Stimulated activated CD4-positive, alpha-beta T cell treated with anti-CD3 and anti-CD28 coated beads, TNF-alpha, amount 100 ng/mL, for 48 hours (primary cell): ENCODE measurements at places on chromosomes 3 and 15.

DNA sequence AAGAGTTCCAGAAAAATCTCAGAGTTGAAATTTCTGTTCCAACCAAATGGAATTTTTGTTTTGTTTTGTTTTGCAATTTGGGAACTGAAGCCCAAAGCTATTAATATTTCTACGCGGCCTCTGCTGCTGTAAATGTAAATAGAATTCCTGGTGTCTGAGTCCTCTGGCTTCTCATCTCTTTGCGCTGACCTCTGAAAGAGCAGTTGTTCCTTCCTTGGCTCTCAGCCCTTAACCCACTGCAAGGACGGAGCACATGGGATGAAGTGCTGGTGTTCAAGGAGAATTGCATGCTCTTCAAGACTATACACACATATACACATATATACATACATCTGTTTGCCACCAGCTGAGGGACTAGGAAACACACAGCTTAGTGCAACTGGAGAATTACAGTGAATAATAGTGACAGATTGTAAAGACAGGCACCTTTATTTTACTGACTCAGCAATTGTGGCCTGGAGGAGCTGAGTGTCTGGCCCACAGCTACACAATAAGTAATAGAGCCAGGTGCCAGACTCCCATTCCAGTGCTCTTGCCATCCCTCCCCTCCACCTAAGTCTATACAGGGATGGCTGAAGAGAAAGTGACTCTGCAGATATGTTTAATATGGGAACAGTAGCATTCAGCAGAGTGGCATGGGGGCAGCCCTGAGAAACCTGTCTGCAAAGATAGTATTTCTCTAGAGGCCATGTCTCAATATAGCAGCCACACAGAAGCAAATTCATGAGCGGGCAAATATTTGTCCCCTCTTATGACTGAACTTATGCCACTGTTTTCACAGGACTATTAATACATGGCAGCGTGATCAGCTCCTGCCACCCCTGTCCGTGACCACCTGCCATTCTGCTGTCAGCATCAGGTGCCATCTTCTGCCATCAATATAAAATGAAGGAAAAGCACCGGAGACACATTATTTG lies 42.3 kb downstream of the NEK10 start:
- DNase-seq = no peak

- DNase-seq = no peak
Measured at GRCh38 chr3:52185837-52186236, 12.1 kb upstream of the ALAS1 start.

GRCh38 chr3:36729204-36730056 lies 34.9 kb downstream of the DCLK3 start:
- no peak for DNase-seq

- no peak for DNase-seq
Measured at GRCh38 chr3:123741041-123741511, 143.1 kb downstream of the MYLK start.

DNA sequence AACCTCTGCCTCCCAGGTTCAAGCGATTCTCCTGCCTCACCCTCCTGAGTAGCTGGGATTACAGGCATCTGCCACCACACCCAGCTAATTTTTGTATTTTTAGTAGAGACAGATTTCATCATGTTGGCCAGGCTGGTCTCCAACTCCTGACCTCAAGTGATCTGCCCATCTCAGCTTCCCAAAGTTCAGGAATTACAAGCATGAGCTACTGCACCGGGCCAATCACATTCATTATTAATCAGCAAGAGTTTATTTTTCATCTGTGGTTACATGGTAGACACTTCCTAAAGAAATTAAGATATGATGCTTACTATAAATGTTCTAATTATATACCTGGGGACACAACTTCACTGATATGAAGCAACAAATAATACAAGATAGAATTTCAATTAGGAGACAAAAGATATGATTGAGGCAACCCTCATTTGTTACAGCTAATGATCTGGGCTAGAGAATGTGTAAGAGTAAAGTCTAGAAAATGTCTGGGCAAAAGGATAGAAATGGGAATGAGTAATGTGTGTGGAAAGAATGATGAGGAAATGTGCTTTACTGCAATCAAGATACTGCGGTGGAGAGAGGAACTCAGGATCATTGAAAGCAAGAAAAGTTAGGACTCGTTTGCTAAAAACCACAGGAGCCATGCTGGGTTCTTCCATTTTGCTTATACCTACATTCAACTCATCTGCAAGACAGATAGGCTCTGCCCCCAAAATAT lies 366.8 kb downstream of the ZIC1 start:
- DNase-seq = no peak

GRCh38 chr15:64210371-64210770 lies 47.5 kb upstream of the PPIB start:
- DNase-seq = no peak

GRCh38 chr15:66169625-66170024 lies 83.9 kb downstream of the MEGF11 start:
- no peak for DNase-seq

DNA sequence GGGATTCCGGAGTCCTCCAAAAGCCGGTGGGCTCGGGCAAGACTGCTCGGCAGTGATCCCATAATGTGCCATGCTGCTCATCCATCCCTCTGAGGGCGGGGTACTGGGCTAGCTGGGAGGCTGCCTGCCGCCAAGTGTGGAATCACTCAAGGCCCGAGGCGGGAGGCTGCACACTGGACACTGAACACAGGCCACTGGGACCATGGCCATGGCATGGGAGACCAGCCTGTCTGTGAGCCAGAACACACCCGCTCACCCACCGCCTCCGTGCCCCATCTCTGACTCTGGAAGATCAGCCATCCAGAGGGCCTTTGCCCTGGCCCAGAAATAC lies 1.4 kb downstream of the C3orf22 start:
- DNase-seq = no peak

- no peak for DNase-seq
Measured at GRCh38 chr15:56038707-56039106, 45.3 kb upstream of the NEDD4 start.

DNA sequence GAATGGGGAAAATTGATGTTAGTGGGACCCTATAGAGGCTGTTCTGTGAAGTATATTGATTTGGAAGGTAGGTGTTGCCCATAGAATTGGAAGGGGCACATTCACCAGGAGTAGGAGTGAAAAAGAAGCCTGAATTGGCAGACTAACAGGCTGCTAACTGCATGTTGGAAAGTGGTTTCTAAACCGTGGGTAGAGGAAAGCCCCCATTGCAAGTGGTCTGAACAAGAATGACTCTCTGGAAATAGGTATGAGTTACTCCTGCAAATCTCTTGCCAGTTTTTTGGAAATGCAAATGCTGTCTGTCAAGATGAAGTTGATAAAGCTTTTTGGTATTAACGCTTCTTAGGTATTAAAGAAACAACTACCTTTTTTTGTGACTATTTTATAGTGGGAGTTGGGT lies 3.5 kb downstream of the UBE2E1 start:
- DNase-seq = no peak

DNA sequence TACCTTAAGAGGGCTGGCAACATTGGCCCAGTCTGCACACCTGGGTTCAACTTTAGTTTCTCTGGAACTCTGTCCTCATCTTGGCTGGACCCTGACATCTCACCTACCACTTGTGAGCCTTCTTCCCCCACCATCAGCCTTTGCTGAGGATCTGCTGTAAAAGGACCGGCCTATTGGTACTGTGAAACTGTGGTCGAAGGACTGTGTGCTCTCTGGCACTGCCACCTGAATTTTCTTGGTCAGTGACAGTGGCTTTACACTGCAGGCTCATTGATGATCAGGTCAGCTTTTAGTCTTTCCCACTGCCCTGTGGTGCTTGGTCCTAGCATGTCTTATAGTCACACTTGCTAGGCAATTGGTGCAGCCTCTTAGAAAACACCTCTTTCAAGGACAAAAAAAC lies 86.9 kb downstream of the PEX5L start:
- no peak for DNase-seq

DNA sequence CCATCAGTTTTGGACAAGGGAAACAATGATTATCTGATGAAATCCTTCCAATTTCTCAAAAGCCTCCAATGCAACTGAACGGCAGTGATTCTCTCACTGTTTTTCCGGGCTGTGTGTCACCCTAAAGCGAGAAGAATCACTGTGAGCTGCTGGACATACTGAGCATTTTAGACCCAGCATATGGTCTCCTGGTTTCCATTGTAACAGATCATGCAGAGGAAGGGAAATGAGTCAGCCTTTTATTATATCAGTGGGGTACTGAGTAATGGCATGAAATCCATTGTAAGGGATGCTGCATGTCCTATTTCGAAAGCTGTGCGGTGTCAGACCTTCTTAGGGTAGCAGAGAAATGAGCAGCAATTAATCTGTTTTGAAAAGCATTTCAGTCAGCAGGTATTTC lies 287.1 kb downstream of the IL5RA start:
- DNase-seq = no peak

DNA sequence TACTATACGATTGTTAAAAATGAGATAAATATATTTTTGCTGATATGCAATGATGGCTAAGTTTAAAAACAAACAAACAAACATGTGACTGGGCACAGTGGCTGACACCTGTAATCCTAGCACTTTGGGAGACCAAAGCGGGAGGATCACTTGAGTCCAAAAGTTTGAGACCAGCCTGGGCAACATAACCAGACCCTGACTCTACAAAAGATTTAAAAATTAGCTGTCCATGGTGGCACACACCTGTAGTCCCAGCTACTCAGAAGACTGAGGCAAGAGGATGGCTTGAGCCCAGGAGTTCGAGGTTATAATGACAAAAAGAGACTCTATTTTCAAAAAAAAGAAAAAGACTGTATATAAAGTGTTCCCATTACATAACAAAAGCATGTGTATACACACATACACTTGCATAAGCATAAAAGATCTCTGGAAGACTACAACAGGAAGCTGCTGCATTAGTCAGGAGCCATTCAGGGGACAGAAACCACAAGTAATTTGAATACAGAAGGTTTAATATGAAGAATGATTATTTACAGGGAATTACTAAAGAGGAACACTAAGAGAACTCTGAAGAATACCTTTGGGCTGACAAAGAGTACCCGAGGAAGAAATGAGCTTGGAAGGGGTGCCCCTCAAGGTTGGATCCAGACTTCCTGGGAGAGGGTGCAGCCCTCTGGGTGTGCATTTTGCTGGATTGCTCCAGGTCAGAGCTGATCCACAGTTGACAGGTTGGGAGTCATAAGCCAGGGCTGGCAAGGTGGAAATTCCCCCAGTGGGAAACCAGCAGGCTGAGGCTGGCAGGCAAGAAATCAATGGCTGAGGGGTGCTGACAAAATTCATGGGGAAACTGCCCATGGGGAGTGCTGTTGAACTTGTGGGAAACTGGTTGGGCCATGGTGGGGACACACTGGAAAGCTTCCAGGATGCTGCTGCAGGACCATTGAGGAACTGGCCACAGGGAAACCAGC lies 9.3 kb upstream of the TM4SF18 start:
- no peak for DNase-seq

DNA sequence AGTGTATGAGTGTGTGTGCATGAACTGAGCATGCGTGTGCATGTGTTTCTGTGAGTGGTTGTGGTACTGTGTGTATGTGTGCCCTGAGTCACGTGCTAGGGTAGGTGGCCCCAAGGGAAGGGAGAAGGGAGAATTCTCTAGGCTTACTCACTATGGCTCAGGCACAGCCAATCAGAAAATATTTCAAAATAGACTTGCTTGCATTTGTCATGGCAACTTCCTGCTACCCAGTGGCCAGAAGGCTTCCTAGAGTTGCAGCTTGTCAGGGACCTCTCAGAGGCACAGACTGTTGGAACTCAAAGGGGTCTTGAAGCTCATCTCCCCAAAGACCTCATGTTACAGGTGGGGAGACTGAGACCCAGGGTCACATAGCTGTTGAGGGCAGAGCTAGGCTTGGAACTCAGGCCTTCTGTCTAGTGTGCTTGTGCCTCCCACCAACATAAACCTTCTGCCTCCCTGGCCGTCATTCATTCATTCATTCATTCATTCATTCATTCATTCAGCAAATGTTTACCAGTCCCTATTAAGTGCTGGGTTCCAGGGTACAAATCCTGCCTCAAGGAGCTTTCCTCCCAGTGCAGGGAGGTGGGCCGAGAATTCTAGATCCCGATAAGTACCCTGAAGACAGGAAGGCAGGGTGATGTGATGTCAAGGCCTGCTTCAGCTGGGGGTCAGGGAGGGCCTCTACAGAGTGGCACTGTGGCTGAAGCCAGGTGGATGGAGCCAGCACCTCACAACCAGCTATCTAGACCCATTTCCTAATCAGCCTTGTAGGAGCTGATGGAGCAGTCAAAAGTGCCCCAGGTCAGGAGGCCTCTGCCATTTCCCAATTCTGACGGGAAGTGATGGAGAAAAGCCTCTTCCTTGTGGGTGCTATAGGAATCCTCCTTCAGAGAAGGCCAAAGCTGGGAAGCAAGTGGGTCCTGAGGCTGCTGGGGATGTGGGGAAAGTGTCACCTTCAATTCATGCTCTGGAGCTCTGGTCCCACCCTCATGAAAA lies 10.9 kb upstream of the RFT1 start:
- DNase-seq = no peak

DNA sequence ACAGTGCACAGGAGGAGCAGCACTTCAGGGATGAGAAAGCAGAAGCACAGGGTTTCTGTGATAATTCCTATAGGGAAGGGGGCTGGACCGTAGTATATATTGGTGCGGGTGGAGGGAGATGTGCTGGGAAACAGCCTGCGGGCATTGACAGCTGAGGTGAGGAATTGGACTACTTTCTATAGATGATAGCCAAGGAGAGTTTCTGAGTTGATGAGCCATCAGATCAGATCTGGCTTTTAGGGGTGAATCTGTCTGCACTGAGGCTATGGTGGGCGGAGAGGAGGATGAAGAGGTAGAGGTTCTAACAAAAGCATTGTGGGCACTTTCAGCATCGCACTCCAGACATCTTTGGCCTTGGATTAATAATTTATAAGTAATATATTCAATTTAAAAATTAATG lies 33.1 kb downstream of the SELENOT start:
- no peak for DNase-seq

GRCh38 chr15:54206586-54207321 lies 228.5 kb downstream of the UNC13C start:
- DNase-seq = no peak

- no peak for DNase-seq
Measured at GRCh38 chr3:151843275-151843674, 29.4 kb downstream of the AADAC start.

GRCh38 chr15:74780523-74781430 lies 1.1 kb upstream of the CSK start:
- DNase-seq = no peak

- no peak for DNase-seq
Measured at GRCh38 chr3:154872074-154872473, 208.0 kb upstream of the MME start.

DNA sequence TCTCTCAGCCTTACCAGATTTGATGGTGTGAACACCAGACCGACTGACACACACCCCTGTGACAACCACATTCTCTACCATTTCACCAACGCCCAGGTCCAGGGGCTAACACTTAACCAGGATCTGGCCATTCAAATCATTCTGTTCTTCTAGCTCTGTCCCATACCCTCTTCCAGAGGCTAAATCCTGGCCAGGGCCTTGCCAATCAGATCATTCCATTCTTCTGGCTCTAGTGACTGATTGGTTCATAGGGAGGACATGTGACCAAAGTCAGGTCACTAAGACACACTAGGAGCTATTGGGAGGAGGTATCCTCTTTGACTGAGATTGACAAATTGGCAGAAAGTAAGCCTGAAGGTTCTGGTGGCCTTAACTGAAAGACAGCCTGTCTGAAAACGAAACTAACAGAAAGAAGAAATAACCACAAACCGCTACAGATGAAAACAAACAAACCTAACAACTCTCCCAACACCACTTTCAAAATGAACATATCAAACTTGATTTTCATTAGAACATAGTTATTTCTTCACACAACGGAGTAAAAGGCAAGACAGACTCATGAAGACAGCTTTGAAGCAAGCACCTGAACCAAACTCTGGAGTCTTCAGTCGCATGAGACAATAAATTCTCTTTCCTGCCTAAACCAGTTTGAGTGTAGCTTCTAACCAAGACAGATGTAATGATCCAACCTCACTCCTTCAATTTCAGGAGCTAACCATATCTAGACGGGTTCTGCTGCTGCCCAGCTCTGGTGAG lies 68.5 kb downstream of the TRANK1 start:
- no peak for DNase-seq
